ENCODE measurements at places on chromosomes 1 and 21.

DNA sequence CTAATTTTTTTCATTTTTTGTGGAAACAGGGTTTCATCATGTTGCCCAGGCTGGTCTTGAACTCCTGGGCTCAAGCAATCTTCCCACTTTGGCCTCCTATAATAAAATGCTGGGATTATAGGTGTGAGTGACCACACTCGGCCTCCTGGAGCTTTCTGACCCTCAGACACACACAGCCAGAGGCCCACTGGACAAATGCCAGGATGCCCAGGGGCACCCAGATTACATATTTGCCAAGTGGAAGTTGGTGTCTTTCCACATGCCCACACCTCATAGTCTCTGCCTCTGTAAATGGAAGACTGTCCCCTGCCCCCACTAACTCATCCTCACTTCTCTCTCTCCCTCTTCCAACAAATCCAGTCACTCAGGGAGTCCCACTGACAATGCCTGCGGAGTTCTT is 63.4 kb upstream of the LRP8 start:
- DNase-seq = no peak

GRCh38 chr1:12191242-12192032 is 24.6 kb downstream of the TNFRSF1B start:
- DNase-seq = no peak

DNA sequence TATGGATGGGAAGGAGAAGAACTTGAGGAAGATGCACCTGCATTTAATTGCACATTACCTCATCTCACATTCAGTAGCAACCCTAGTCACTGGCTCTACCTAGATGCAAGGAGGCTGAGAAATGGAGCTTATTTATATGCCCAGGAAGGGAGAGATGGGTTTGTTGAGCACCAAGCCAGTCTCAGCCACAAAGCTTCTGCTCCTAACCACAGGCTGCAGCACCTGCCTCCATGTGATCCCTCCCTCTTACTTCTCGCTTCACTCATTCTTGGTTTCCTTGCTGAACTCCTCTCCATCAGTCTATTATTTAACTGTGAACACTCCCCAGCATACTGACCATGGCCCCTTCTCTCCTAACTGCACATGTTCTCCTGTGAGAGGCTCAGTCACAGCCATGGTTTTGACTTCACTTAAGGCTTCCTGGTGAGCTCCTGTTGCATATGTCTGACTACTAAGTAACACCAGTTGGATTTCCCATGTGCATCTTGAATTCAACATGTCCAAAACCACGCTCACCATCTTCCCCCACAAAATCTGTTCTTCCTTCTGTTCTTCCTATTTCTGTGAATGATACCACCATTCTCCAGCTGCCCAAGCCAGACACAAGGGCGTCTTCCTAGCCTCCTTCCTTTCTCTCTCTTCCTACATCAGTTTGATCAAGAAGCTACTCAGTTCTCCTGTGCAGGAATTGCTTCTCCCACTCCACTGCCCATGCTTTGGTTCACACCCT is 139.8 kb downstream of the AK5 start:
- DNase-seq = no peak

DNA sequence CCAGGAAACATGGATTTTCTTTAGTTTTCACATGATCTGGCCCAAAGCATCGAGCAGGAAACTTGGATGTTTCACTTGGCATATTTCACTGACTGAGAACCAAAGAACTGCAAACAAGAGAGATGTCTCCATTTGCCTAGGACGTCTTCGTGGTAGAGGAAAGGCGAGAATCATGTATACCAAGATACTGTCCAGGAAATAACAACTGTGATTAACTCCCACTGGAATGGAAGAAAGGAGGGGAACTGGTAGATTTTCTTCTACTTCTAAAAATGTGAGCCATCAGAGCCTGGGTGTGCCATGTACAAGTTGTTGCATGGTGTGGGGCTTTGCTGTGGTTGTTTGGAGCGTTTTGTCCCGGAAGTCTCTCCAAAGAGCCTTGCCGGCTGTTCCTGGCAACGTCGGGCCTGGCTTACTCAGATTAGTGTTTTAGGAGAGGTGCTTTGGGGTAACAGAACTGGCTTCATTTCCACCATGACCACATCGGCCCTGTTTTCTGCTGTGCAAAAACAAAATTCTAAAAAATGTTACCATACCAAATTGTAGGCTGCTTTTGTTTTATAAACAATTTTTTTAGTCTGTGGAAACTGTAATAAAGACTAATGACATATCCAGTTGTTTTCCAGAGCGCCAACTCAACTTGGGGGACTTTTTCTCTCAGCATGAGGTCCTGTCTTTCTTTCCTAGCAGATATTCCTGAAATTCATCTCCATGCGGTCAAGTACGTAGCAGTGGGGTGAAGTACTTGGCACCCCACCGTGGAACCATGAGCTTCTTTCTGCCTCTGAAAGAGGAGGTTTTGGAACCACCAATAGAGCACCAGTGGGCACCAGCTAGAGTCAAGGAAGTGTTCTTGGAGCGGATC is 118.3 kb downstream of the TM2D1 start:
- DNase-seq = no peak

DNA sequence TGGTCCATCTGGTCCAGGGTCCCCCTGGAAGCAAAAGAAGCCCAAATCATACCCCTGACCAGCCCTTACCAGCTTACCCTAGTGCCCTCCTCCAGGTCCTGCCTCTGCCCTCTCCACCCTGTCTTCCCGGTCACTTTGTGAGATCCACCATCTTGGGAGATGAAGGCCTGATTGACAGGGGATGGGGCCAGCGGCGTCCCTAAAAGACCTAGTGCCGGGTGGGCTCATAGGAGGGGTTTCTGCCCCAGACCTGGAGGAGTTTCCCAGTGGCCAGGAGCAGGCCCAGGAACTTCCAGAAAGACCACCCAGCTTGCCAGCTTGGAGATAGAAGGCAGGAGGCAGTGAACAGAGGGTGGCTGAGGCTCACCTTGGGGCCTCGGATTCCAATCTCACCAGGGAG is 5.4 kb downstream of the COL9A2 start:
- no peak for DNase-seq

DNA sequence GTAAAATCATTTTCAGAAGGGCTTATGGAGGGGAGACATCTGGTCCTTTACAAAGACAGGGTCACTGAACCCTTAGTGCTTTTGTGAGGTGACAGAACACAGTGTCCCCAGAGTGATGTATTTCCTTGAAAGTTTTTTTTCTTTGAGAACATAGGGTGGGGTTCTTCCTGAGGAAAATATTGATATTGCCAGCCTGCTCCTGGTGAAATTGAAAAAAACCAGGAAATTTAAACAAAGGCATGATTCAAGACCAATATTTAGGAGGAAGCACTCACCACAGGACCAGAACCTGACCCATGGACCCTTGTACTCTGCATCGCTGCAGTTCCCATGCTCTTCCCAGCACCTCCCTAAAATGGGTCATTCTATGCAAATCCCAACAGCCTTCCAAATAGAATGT is 63.7 kb downstream of the ST6GALNAC3 start:
- no peak for DNase-seq

DNA sequence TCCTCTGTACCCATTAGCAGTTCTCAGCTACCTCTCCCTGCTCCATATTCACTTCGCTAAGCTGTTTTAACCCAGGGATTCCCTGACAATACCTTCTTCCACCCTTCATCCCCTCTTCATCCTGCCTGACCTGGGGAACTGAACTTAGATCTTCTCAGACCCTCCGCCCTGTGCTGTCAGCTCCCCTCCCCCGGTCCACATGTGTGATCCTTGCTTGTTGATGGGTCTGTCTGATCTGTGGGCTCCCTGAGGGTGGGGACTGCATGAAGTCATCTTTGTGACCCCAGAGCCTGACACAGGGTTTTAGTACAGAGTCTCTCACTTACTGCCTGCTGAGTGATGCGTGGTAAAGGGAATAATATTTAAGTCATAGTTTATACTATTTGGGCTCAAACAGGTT is 11.8 kb downstream of the CHAF1B start:
- DNase-seq = no peak

DNA sequence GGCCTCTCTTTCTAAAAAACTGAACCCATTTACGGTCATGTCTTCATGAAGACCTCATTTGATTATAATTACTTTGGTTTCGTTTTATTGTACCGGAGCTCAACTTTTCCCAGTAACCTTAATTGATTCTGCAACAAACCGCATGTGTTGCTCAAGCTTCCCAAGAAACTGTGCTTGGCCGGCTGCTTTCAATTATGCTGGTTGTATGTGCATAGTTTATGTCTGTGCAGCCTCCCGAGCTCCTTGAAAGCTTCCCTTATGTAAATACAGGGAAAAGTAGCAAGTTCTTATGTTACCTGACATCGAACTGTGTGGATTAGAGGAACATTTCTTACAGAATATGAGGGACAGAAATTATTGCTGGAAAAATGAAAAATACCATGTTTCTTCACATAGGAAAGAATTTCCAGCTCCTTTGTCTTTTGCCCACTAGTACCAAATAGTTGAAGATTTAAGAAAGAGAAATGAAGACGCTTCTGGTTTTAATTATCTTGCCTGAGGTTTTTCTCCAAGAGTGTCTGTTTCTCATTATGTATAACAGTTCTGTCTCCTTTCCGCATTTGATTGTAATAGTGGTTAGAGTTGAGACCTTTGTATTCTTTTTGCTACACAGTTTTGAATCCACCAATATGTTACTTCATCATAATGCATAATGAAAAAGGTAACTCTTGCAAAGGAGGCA is 2.1 kb downstream of the VCAM1 start:
- DNase-seq = no peak

- no peak for DNase-seq
These were observed 95.3 kb downstream of the BACH1 start for GRCh38 chr21:29394051-29394450.

- DNase-seq = no peak
These were observed 54.3 kb upstream of the CD1D start for GRCh38 chr1:158126425-158126824.

GRCh38 chr1:67677930-67678329 is 7.1 kb upstream of the GADD45A start:
- no peak for DNase-seq

GRCh38 chr1:29272147-29272907 is 36.0 kb downstream of the PTPRU start:
- DNase-seq = no peak

DNA sequence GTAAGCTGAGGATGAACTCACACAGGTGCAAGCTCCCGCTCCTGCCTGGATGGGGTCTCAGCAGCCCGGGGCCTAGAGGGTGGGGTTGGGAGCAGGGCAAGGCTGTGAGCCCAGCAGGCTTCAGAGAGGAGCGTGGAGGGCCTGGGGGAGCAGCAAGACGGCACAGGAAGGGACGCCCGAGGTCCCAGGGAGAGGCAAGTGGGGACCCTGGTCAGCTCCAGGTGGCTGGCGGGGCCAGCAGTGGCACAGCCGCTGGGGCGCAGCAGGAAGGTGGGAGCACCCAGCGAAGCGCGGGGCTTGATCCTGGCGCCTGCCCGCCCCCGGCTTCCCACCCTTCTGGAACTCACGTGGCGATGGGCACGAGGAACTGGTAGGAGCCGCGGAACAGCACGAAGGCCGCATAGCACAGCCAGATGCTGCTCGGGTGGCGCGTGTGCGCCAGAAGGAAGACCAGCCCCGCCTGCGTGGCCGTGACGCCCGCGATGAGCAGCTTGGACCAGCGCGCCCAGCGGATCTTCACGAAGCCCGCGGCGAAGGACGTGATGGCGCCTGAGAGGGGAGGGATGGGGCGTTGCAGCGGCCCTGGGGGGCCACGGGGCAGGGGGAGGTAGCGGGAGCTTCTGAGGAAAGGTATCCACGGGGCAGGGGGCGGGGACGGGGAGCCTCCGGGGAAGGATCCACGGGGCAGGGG is 11.7 kb downstream of the SLC19A1 start:
- DNase-seq = no peak

All from stimulated activated CD4-positive, alpha-beta T cell treated with anti-CD3 and anti-CD28 coated beads, Interleukin-12 subunit alpha, Interleukin-12 subunit beta, amount 100 ng/mL, for 4 hours (primary cell).